ENCODE measurements at places on chromosomes 6 and 20. TPM values are rescaled to one million over a fixed set of nuclear protein-coding genes. Genes with fewer than 3 reads are reported as not detected.

- peak; percentile 15 for DNase-seq
- no peaks in the 10 kb centered on the region for H3K4me1 ChIP-seq
- no peaks in the 10 kb centered on the region for H3K27me3 ChIP-seq
- H3K27ac ChIP-seq = no peak overlapping the region
- peaks cover 4% of the 10 kb centered on the region for H3K36me3 ChIP-seq
Observed at GRCh38 chr6:52976591-52977035, 18.5 kb downstream of the GSTA4 start.

The PTPRK gene
- polyA plus RNA-seq = 21.0 TPM

The FOXP4 gene
- 11.3 TPM for polyA plus RNA-seq

GRCh38 chr6:12119085-12119588 is 107.0 kb downstream of the HIVEP1 start:
- no peaks in the 10 kb centered on the region for H3K27me3 ChIP-seq
- no peaks in the 10 kb centered on the region for H3K4me1 ChIP-seq
- no peak for DNase-seq
- H3K4me3 ChIP-seq = no peak overlapping the region

DNA sequence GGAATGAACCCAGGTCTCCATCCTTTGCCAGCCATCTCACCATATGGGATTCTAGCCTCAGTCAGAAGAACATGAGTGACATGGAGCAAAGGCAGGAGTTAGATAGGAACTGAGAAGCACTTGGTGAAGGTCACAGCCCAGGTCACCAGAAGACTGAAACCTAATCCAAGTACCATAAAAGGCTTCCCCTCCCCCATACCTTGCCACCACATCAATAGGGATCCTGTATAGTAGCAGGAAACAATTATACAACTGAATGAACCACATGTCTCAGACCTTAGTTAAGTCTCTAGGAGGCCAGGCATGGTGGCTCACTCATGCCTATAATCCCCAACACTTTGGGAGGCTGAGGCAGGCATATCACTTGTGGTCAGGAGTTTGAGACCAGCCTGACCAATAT is 49.6 kb downstream of the KIZ start:
- H3K4me1 ChIP-seq = no peaks in the 10 kb centered on the region
- no peak overlapping the region for H3K27ac ChIP-seq
- no peaks in the 10 kb centered on the region for H3K36me3 ChIP-seq
- no peak overlapping the region for H3K4me3 ChIP-seq
- DNase-seq = no peak
- H3K27me3 ChIP-seq = no peaks in the 10 kb centered on the region

All from muscle of leg (tissue), 16 donors.